ENCODE measurements at places on chromosomes 2 and 18.
A peak's percentile ranks its signal among the peaks of the same experiment; 100 is the strongest.

- no peak for DNase-seq
Observed at GRCh38 chr2:123051136-123051535, 974.0 kb upstream of the CNTNAP5 start.

- no peak for DNase-seq
Observed at GRCh38 chr18:61842146-61842545, 50.7 kb downstream of the RNF152 start.

GRCh38 chr18:42475157-42475556, 520.1 kb downstream of the PIK3C3 start:
- no peak for DNase-seq

GRCh38 chr2:43605851-43606250, 10.0 kb upstream of the THADA start:
- DNase-seq: no peak

DNA sequence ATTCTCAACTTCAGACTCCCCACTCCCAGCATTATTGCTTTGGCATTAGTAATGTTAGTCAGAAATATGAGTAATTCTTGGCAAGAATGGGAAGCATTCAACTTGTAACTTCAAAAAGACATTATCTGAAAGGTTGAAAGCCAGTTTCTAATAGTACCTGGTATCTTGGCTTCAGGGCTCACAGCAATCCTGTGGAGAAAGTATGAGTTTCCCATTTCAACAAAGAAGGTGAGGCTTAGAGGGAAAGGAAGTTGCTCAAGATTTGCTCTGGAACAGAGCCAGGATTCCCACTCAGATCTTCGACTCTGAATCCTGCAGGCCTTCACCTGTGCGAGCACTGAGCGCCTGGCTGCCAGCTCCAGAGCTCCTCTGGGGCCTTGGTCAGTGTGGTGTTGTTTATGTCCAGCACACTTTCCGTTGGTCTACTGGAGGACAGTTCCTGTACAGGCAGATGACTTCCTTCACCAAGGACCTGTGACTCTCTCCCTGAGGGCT, 136.1 kb downstream of the MCFD2 start:
- no peak for DNase-seq

- DNase-seq: no peak
Observed at GRCh38 chr2:70896765-70897202, 38.9 kb upstream of the ATP6V1B1 start.

DNA sequence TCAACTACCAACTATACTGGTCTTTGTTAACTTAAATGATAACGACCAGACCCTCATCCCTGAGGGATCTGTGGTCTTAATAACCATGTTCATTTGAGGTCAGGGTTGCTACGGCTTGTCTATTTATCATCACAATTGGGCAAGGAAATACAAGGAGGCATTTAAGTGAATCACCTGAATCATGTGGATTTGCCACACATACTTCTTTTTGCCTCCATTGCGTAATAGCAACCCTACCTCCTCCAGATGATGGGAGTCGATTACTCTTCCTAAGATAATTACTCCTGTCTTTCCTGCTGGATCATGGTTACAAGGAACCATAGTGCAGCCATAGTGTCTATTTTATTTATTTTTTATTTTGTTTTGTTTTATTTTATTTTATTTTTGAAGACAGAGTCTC, 42.2 kb downstream of the TAF4B start:
- DNase-seq: no peak

- no peak for DNase-seq
Observed at GRCh38 chr2:33250417-33251029, 225.9 kb upstream of the RASGRP3 start.

- DNase-seq: no peak
Observed at GRCh38 chr2:37585982-37586621, 85.3 kb downstream of the CDC42EP3 start.

DNA sequence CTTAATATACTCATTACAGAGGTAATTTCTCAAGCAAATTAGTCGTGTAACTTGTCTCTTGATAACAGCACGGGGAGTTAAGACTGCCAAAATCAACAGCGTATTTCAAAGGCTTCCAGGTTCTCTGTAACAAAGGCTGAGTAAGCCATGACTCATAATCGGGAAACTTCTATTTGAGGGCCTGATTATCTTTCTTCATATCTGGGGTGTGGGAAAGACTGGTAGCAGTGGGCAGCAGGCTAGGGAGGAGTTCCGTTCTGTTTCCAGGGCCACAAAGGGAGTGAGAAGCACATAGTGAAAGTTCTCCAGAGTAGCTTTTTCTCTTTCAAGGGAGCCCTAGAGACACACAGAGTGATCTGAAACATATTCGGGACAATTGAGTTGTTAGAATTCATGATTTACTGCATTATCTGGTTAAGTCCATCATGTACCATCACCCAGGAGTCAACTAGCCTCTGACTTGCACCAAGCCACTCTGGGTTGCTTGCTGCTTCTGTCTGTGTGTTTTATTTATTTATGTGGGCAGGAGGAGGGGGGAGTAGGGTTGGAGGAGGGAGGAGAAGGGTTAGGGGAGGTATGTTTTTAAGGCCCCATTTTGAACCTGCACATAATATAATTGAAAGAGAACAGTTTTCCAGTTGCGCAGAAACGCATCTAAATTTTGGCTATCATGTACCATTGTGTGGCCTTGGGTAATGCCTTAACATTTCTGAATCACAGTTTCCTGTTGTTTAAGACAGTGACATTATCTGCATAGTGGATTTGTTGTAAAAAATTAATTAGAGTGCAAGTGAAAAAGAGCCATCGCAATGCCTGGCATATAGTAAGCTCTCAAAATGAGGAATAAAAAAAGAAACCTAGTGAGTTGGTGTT, 80.5 kb upstream of the ITPRID2 start:
- DNase-seq: peak; percentile 14

GRCh38 chr2:10983711-10984110, 72.0 kb downstream of the KCNF1 start:
- no peak for DNase-seq

Data from iPS-NIHi11 (cell line).